Chondrocyte (in vitro differentiated cells): ENCODE measurements at places on chromosomes 6 and 20. TPM values are rescaled to one million over a fixed set of nuclear protein-coding genes. Genes with fewer than 3 reads are reported as not detected.
A peak's percentile ranks its signal among the peaks of the same experiment; 100 is the strongest.

DNA sequence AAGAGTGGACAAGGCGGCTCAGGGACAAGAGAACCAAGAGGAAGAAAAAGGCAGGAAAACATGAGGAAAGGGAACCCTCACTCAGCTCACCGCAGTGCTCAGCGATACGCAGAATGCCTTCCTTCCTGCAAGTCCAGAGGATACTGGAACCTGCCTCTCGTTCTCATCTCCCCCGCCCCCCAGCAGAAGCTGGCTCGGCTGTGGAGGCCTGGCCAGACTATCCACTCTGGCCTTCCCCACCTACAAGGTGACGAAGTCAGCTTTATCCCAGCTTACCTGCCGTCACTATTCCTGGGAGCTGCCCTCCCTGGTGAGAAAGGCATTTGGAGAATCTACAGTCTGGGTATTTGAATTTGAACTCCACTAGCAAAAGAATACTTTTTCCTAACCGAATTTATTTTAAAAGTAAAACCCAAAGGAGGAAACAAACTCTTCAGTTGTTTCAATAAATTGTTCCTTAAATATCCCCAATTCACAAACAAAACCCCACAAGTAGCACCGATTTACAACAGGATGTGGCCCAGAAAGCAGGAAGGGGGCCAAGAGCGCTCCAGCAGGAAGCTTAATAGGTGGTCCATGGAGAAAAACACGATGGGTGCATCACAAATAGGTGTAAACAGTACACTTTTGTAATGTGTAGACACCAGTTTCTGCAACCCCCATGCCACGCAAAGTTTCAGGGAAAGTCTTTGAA, 2.1 kb upstream of the DIDO1 start:
- no peak for DNase-seq
- peak overlapping the region; percentile 93 for H3K27ac ChIP-seq
- H3K36me3 ChIP-seq: no peaks in the 10 kb centered on the region
- H3K4me1 ChIP-seq: peaks cover 53% of the 10 kb centered on the region
- H3K27me3 ChIP-seq: no peaks in the 10 kb centered on the region

GRCh38 chr6:36028088-36028876, 674 bp downstream of the MAPK14 start:
- H3K4me1 ChIP-seq: peaks cover 49% of the 10 kb centered on the region
- H3K4me3 ChIP-seq: peak overlapping the region; percentile 89

DNA sequence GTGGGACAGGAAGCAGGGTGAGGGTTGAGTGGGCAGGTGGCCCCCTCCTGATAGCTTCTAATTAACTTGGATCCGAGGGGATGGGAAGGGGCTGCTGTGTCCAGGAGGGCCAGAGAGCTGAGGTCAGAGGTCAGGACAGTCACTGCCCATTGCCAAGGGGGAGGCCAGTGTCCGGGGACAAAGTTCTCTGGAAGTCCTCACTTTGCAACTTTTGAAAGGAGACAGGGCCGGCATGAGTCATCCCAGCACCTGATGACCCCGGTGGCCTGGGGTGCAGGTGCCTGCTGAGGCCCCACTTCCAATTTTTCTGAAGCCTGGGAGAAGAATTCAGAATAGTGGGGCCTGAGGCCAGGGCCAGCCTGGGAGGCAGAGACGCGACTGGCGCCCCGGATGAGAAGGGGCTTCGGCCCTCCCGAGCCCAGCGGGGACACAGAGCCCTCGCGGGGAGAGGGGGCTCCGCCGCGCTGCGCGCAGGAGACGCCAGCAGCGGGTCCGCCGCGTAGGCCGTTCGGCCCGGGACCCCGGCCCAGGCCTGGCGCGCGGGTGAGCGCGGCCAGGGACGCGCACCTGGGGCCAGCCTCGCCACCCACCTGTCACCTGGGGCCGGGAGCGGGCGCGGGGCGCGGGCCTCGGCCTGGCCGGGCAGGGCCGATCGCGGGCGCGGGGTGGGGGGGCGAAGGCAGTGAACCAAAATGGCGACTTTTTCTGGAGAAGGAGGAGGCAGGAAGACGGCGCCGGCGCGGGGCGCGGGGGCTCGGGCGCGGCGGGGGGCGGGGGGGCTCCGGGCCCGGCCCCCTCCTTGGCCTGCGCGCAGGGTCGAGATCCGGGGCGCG, 586 bp downstream of the ZNF512B start:
- H3K4me3 ChIP-seq: peak overlapping the region; percentile 75
- peaks cover 2% of the 10 kb centered on the region for H3K36me3 ChIP-seq

- no peaks in the 10 kb centered on the region for H3K27me3 ChIP-seq
- H3K4me1 ChIP-seq: peaks cover 8% of the 10 kb centered on the region
- peaks cover 5% of the 10 kb centered on the region for H3K36me3 ChIP-seq
- no peak for DNase-seq
- H3K4me3 ChIP-seq: no peak overlapping the region
- H3K27ac ChIP-seq: peak overlapping the region; percentile 33
Observed at GRCh38 chr20:35515949-35516645, 13.4 kb downstream of the C20orf173 start.

- no peak for DNase-seq
- no peaks in the 10 kb centered on the region for H3K27me3 ChIP-seq
- H3K4me1 ChIP-seq: peaks cover 50% of the 10 kb centered on the region
- no peaks in the 10 kb centered on the region for H3K36me3 ChIP-seq
- H3K4me3 ChIP-seq: peak overlapping the region; percentile 90
- peak overlapping the region; percentile 63 for H3K27ac ChIP-seq
Observed at GRCh38 chr20:2873747-2874041, 413 bp downstream of the PTPRA start.

CD83 gene
- 0.63 to 1.0 TPM (median 0.95 TPM) in 3 replicates for total RNA-seq

- no peaks in the 10 kb centered on the region for H3K36me3 ChIP-seq
- peaks cover 4% of the 10 kb centered on the region for H3K27me3 ChIP-seq
- H3K27ac ChIP-seq: no peak overlapping the region
- no peak overlapping the region for H3K4me3 ChIP-seq
- peaks cover 4% of the 10 kb centered on the region for H3K4me1 ChIP-seq
Observed at GRCh38 chr20:23079016-23079351, 7.1 kb downstream of the CD93 start.

GRCh38 chr6:135250234-135250633, 69.1 kb downstream of the MYB start:
- no peaks in the 10 kb centered on the region for H3K27me3 ChIP-seq
- no peak for DNase-seq
- H3K27ac ChIP-seq: no peak overlapping the region
- peaks cover 14% of the 10 kb centered on the region for H3K4me1 ChIP-seq
- no peaks in the 10 kb centered on the region for H3K36me3 ChIP-seq
- no peak overlapping the region for H3K4me3 ChIP-seq

BANF2 gene
- total RNA-seq: not detected in 3 replicates

DNA sequence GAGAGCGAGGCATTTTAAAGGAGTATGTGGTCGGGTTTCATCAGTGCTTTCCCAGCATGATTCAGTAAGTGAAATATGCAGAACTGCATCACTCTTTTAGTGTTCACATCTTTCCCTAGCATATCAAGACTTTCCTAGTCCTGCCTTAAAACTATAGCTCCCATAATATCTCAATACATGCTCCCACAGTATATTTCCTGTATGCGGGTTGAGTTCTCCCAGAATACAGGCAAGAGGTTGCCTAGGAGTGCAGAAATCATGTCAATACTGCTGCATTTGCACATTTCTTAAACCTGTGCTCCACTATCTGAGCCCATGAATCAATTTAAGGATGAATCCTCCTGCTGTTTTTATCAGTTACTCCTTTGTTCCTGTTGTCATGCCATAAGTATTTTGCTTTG, 386.6 kb upstream of the SLC35B3 start:
- DNase-seq: no peak
- H3K36me3 ChIP-seq: no peaks in the 10 kb centered on the region
- peaks cover 29% of the 10 kb centered on the region for H3K4me1 ChIP-seq
- H3K27ac ChIP-seq: peak overlapping the region; percentile 68

GRCh38 chr6:43784049-43784855, 14.2 kb downstream of the VEGFA start:
- H3K27me3 ChIP-seq: no peaks in the 10 kb centered on the region
- DNase-seq: no peak
- H3K4me3 ChIP-seq: no peak overlapping the region
- H3K36me3 ChIP-seq: peaks cover 40% of the 10 kb centered on the region

C6orf15 gene
- total RNA-seq: 0.37 TPM in 1 of 3 replicates, not detected in the others

DNA sequence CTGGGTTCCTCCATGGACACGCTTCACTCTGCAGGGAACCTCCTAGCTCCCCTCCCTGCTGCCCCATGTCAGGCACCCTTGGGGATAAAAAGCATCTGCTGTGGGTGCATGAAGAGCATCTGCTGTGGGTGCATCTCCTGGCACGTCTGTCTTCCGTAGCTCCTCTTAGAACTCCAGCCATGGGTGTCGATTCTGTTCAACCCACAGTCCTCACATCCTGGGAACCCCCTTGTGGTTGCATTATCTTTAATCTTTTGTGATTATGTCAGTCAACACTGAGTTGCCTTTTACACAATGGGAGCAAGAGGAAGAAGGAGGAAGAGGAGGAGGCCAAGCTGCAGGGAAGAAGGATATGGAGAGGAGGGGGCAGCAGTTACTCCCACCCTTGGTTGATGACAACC, 24.1 kb upstream of the CCR6 start:
- H3K27me3 ChIP-seq: peaks cover 3% of the 10 kb centered on the region
- no peak overlapping the region for H3K27ac ChIP-seq
- peaks cover 6% of the 10 kb centered on the region for H3K4me1 ChIP-seq
- DNase-seq: no peak

GRCh38 chr6:129936329-129937165, 75.4 kb upstream of the TMEM244 start:
- no peak overlapping the region for H3K27ac ChIP-seq
- H3K27me3 ChIP-seq: peaks cover 3% of the 10 kb centered on the region
- no peak for DNase-seq
- H3K4me1 ChIP-seq: peaks cover 4% of the 10 kb centered on the region
- H3K4me3 ChIP-seq: no peak overlapping the region

DNA sequence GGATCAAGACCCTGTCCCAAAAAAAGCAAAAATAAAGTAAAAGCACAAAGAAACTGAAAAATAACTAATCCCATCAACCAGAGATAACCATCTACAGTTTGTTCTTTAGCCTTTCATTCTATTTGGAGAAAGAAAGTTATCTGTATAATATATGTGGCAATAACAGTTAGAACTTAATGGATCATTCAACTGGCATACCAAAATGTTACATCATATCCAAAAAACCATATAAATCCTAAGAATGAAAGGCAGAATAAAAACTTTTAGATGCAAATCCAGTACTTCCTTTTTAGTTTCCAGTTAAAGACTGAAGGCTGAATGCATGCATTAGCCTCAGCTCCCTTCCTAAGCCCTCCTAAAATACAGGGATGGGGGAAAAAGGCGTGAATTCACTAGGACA, 25.2 kb downstream of the ILRUN start:
- H3K4me1 ChIP-seq: peaks cover 43% of the 10 kb centered on the region
- H3K36me3 ChIP-seq: peaks cover 2% of the 10 kb centered on the region
- peak overlapping the region; percentile 80 for H3K27ac ChIP-seq
- no peak overlapping the region for H3K4me3 ChIP-seq

GRCh38 chr20:44582311-44583025, at the start of gene PKIG:
Gene PKIG (plus strand): TSS chr20:44582579. CDS start chr20:44614557, 31,978 bp downstream.
- DNase-seq: no peak
- H3K4me1 ChIP-seq: peaks cover 82% of the 10 kb centered on the region
- peak within 1 kb of the TSS; percentile 94 for H3K27ac ChIP-seq
- H3K4me3 ChIP-seq: peak within 1 kb of the TSS; percentile 67

GRCh38 chr6:25399885-25400284, 120.7 kb downstream of the CARMIL1 start:
- H3K27ac ChIP-seq: no peak overlapping the region
- no peaks in the 10 kb centered on the region for H3K27me3 ChIP-seq
- H3K4me1 ChIP-seq: peaks cover 3% of the 10 kb centered on the region
- H3K36me3 ChIP-seq: no peaks in the 10 kb centered on the region
- no peak overlapping the region for H3K4me3 ChIP-seq
- no peak for DNase-seq

RNF144B gene
- 9.6 to 11.2 TPM (median 10.2 TPM) in 3 replicates for total RNA-seq

DNA sequence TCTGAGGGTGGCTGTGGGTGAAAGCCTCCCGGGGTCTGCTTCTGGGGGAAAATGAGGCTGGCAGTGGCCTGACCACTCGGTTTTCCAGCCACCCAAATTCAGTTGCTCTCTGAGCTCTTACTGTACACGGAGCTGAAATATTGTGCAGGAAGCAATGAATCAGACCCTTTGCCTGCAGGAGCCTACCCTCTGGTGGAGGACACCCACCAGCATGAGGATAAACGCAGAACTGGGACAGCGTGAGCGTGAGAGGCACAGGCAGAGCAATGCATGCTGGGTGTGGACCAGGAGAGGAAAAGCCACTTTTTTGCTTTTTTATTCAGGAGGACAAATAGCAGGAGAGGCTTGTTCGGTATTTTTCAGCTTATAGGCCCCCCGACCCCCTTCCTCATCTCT, 298.0 kb downstream of the QKI start:
- H3K27ac ChIP-seq: no peak overlapping the region
- peaks cover 11% of the 10 kb centered on the region for H3K4me1 ChIP-seq

SRMS gene
- total RNA-seq: not detected in 3 replicates

- H3K4me1 ChIP-seq: no peaks in the 10 kb centered on the region
- H3K4me3 ChIP-seq: no peak overlapping the region
- H3K27me3 ChIP-seq: peaks cover 2% of the 10 kb centered on the region
- no peak for DNase-seq
Observed at GRCh38 chr6:53694810-53695394, 29.3 kb upstream of the KLHL31 start.

- no peak overlapping the region for H3K4me3 ChIP-seq
- no peak overlapping the region for H3K27ac ChIP-seq
- no peak for DNase-seq
- H3K4me1 ChIP-seq: peaks cover 11% of the 10 kb centered on the region
Observed at GRCh38 chr6:153172815-153173214, 41.7 kb upstream of the RGS17 start.

DNA sequence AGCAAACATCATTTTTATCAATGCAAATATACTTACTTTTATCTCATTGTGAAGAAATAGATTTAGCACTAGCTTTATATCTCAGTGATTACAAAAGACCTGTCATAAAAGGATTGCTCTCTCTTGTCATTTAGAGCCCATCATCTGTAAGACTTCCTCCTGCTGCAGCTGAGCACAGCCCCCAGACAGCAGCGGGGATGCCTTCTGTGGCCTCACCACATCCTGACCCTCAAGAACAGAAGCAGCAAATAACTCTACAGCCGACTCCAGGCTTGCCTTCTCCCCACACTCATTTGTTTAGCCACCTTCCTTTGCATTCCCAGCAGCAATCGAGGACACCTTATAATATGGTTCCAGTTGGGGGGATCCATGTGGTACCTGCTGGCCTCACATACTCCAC, 127.0 kb upstream of the EDN1 start:
- no peak overlapping the region for H3K4me3 ChIP-seq
- no peak overlapping the region for H3K27ac ChIP-seq
- H3K4me1 ChIP-seq: peaks cover 14% of the 10 kb centered on the region
- no peaks in the 10 kb centered on the region for H3K27me3 ChIP-seq
- H3K36me3 ChIP-seq: peaks cover 26% of the 10 kb centered on the region

CRYBG1 gene
- total RNA-seq: 3.9 to 16.2 TPM (median 4.5 TPM) in 3 replicates

OR2J3 gene
- not detected in 3 replicates for total RNA-seq

DNA sequence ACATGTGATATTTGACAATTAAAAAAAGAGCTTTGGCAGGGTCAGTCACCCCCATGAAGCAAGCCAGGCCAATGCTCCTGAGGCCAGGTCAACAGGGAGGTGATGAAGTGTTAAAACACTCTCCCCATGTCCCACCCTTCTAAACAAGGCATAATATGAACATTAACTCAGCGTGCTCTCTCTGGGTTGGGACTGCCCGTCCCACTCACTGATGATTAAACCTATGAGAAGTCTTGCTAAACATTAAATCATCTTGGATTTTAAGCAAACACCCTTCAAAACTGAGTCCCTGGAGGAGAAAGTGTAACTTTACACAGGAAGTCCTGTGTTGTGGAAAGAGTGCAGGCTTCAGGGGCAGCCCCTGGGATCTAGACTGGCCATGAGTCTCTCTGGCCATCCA, 558.5 kb downstream of the CD83 start:
- H3K27me3 ChIP-seq: no peaks in the 10 kb centered on the region
- H3K36me3 ChIP-seq: no peaks in the 10 kb centered on the region
- H3K4me1 ChIP-seq: peaks cover 15% of the 10 kb centered on the region
- no peak for DNase-seq

- H3K4me3 ChIP-seq: no peak overlapping the region
- DNase-seq: no peak
- no peaks in the 10 kb centered on the region for H3K4me1 ChIP-seq
- no peak overlapping the region for H3K27ac ChIP-seq
- no peaks in the 10 kb centered on the region for H3K36me3 ChIP-seq
Observed at GRCh38 chr20:692044-692443, 16.4 kb upstream of the SCRT2 start.
